Activated CD4-positive, alpha-beta T cell treated with anti-CD3 and anti-CD28 coated beads, Interleukin-10, Interleukin-2, amounts not matched to agents 100 ng/mL and 50 ng/mL, durations not matched to agents 16 hours and 8 hours (primary cell): ENCODE measurements at places on chromosomes 12 and 14.

DNA sequence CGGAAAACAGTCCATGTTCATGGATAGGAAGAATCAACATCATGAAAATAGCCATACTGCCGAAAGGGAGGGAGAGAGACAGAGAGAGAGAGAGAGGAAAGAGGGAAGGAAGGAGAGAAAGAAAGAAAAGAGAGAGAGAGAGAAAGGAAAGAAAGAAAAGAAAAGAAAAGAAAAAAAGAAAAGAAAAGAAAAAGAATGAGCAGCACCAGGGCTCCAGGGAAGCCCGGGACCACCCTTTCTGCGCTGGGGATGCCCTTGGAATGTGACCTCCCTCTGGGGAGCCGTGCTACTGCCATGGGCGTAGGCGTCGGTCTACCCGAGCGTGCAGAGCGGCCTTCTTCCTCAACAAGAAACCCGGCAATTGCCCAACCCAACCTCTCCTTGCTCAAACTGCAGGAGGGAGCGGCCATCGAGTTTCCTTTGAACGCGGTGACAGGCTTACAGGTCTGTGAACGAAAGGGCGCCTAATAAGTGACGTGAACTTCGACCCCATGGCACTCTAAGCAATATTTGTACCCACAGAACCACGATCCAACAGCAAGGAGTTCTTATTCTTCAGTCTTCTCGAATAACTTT is 16.9 kb downstream of the OR6S1 start:
- peak; percentile 81 for DNase-seq

DNA sequence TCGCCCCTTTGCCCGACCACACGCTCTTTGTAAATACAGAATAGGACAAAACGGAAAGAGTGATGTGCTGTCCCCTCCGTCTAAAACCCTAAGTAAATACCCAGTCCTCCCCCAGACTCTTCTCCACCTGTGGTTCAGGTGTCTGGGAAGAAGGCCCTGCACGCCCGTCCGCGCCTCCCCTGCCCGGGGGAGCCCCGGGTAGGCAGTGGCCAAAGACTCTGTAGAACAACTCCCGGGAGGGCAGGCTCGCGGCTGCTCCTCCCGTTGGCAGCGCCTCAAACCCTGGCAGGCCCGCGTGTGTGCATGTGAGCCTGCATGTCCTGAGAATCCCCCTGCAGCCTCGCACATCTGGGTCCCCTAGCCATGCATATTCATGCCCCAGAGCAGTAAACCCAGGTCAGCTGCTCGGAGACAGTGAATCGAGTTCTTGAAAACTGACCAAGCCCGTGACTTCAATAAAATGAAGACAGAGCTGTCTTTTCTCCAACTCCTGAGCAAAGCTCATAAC is 165.8 kb downstream of the MON2 start:
- DNase-seq: peak; percentile 18

GRCh38 chr14:32129124-32129523 is 52.0 kb downstream of the ARHGAP5 start:
- DNase-seq: no peak

- peak; percentile 54 for DNase-seq
Measured at GRCh38 chr12:125773033-125773640, 707.9 kb downstream of the AACS start.

- DNase-seq: no peak
Measured at GRCh38 chr12:94678379-94678778, 28.0 kb upstream of the TMCC3 start.

DNA sequence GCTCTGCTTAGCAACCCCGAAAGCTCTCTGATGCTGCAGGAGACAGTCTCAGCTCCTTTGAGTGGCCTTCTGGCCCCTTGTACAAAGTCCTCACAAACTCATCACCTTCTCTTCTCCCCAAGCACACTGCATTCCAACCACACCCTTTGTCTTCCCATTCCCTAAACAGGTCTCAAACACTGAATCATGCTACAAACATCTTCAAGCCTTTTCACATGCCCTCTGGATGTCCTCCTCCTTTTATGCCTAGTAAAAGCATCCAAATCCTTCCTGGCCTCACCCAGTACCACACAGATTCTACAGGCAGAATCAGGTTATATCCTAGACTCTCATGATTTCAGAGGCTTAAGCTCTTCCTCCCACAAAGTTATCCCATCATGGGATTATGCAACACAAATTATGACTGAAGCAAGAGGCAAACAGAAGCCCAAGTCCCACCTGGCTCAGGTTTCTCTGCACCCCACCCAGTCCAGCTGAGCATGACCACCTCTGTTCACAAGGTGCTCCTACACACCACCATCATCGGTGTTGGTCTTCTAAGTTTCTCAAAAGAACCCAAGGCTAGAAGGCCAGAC is 61.4 kb upstream of the PCED1B start:
- DNase-seq: no peak

GRCh38 chr14:103546652-103547454 is 15.6 kb downstream of the BAG5 start:
- peak; percentile 78 for DNase-seq

DNA sequence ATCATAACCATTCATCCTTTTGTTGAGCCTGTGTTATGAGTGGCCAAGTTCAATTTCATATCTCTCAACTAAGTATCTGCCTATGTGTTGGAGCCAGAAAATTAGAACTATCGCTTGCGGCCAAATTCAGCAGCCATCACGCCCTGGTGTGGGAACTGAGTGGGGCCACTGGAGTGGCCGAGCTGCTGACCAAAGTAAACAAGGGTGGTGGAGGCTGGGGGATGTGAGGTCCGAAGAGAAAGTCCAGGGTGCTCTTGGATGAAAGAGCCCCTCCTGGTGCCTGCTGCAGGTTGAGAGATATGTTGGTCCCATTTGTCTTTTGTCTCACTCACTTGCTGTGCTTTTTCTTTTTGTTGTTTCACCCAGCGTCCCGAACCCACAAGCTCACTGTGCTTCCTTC is 14.9 kb downstream of the ADGRD1 start:
- no peak for DNase-seq

DNA sequence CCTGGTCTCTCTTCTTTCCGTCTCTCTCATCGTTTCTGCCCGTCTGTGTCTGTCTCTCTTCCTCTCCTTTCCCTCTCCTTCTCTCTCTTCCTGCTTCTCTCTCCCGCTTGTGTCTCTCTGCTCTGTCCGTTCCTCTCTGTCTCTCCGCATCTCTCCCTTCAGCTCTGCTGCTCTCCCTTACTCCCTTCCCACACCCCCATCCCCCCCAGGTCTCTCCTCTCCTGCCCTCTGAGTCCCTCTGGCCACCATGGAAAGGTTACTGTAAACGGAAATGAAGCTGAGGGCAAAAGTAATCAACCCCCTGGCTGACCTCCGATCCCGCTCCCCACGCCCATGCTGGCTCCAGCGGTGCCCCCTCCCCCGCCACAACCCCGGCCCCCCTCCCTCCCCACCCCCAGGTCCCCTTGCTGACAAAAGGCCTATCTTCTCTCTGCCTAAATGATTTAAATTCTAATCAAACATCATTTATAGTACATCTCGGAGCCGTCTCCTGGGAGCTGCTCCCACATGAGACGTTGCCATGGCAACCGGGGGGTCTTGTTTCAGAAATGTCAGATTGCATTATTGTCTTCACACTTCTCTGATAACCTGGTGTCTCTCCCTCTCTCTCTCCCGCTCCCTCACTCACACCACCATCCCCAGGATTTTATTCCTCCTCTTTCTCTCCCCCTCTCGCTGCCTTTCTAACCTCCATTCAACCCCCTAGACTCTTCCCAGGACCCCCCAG is 203.8 kb downstream of the RBM19 start:
- no peak for DNase-seq

- no peak for DNase-seq
Measured at GRCh38 chr12:9588749-9589148, 19.0 kb downstream of the KLRB1 start.

GRCh38 chr14:36818246-36818645 is 156.6 kb downstream of the PAX9 start:
- DNase-seq: no peak

DNA sequence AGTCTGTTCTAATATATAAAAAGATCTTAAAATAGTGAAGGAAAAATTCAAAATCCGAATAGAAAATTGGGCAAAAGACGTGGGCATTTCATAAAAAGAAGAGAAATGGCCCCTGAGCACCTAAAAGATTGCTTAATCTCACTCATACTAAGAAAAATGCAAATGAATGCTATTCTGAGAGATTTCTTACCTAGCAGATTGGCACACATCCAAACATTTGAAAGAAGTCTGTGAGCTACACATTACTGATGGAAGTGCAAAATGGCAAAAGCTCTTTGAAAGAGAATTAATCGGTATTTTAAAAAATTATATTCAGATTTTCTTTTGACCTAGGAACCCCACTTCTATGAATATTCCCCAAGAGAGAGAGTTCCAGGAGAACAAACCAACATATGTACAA is 280.4 kb upstream of the GARIN6 start:
- DNase-seq: no peak

- DNase-seq: no peak
Measured at GRCh38 chr12:127178052-127178451, 1088.9 kb upstream of the TMEM132C start.

DNA sequence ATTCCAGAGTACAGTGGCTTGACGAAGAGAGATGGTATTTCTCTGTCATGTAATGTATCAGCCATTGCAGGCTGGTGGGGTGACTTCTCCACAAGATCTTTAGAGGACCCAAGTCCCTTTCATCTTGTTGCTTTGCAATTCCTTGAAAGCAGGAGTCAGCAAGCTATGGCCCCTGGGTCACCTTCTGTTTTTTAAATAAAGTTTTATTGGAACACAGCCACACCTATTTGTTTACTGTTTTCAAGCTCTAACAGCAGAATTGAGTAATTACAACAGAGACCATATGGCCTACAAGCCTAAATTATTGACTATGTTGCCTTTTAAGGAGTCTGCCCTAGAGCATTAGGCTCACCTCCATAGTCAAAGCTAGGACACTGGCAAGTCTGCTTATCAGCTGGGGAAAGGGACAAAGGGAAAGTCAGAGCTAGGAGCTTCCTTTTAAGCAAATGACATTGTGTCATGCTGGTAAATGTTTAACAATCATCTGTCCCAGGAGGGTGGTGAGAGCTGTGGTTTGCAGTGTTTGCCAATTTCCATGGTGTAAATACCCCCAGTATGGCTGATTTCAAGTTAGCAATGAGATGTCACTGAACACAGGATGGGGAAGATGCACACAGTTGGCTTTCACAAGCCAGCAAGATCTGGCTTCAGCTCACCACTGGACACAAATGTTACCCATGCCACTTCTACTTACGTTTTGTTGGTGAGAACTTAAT is 87.7 kb upstream of the PWP1 start:
- no peak for DNase-seq

DNA sequence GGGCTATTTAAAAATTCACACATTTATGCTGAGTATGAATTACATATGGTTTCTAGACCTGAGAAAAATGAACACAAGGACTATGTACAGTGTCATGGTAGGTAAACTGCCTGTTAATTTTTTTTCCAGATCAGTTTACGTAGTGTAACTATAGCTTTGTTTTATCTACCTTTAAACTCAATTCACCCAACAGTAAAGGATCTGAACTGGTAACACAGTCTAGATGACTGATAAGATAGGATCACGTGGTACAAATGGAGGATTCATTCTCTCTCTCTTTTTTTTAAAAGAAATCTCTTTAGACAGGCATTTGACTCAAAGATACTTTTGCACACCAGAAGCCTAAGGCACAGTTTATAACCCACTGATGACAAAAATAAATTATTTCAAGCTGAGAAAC is 130.8 kb upstream of the ATP2B1 start:
- no peak for DNase-seq

- peak; percentile 23 for DNase-seq
Measured at GRCh38 chr14:67622675-67623074, 3.0 kb downstream of the ARG2 start.

GRCh38 chr12:18320036-18320617 is 58.8 kb downstream of the PIK3C2G start:
- peak; percentile 14 for DNase-seq

DNA sequence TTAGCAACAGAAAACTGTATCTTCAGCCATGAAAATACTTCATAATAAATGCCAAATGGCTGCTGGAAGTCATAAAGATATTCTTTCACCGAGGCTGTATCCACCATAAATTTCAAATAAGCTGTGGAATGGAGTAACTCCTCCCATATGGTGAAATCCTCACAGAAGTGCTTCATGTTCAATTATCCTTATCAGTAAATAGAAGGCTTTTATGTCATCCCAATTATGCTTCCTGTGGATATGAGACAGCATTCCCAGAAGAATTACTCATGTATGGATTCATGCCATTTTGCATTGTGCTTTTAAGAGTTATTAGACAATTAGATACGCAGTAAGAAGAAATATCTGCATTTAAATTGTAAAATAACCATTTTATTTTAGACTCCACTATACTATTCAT is 99.0 kb downstream of the RTN1 start:
- no peak for DNase-seq

- no peak for DNase-seq
Measured at GRCh38 chr14:49106741-49107667, 479.2 kb downstream of the RPS29 start.

GRCh38 chr14:96944297-96944696 is 147.1 kb downstream of the VRK1 start:
- no peak for DNase-seq

GRCh38 chr14:63902375-63902976 is 49.7 kb downstream of the SYNE2 start:
- no peak for DNase-seq

- DNase-seq: peak; percentile 89
Measured at GRCh38 chr12:2543801-2544200, 251.0 kb upstream of the FKBP4 start.

- DNase-seq: no peak
Measured at GRCh38 chr14:32492457-32492856, 163.4 kb downstream of the AKAP6 start.

- no peak for DNase-seq
Measured at GRCh38 chr12:10073261-10073660, 25.5 kb downstream of the CLEC1A start.

GRCh38 chr12:11730299-11731041 is 81.0 kb downstream of the ETV6 start:
- no peak for DNase-seq
